ENCODE measurements at places on chromosomes 3 and 15.

DNA sequence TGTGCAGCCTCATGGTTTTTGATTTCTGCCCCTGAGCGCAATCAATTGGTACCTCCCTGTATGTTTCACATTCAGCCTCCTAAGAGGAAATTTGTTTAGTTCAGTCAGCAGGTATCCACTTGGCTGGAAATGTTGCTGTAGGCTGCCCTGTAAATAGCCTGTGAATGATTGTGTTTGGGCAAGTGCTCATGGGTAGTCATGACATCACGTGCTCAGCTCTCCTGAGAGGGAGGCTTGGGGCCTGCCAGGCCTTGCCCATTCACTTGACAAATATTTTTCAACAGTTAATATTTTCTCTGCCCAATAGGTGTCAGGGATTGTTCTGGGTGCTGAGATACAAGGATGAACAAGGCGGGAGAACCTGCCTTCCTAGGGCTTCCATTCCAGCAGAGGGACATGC is 13.3 kb downstream of the HRH1 start:
- no peak for DNase-seq

DNA sequence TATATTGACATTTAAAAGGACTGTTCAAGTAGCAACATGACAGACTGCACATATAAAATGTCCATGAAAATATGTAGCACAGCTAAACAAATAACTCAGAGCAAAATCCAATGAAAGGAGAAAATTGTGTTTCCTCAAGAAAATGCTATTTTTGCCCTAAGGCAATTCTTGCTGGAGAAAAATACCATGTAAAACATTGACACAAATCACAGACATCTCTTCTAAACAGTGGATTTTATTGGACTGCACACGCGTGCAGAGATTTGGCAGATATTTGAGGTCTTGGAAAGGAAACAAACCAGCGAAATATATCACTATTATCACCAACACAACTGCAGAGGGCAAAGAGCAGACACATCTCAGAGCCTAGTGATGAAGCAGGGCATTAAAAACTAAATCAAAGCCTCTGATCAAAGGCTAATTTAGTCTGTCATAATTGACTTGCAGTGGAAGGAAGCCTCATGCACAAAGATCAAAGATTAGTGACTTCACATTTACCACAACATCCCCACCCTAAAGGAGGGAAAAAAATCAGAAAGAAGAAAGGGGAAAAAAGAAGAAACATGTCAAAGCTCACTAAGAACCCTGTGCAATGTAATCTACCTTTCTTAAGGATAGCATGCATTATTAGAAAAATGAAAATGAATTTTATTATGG is 52.4 kb downstream of the CHL1 start:
- DNase-seq: no peak

DNA sequence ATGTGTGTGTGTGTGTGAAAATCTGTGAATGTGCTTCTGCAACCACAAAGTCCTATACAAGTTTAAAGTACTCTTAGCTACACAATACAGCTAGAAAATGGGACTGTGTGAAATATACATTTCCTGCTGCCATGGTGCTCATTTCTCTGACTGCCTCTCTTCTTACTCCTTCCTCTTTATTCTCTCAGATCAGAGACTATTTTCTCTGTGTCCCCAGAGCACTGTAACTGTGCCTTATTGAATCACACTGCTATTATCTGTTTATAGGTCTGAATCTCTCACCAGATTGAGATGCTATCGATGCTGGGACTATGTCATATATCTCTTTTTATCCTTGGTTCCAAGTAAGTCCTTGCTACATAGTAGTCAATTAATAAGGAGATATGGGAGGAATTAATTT is 217.9 kb upstream of the SLCO3A1 start:
- DNase-seq: no peak

- no peak for DNase-seq
These were observed 290.1 kb upstream of the CNTN4 start for GRCh38 chr3:1808590-1808989.

DNA sequence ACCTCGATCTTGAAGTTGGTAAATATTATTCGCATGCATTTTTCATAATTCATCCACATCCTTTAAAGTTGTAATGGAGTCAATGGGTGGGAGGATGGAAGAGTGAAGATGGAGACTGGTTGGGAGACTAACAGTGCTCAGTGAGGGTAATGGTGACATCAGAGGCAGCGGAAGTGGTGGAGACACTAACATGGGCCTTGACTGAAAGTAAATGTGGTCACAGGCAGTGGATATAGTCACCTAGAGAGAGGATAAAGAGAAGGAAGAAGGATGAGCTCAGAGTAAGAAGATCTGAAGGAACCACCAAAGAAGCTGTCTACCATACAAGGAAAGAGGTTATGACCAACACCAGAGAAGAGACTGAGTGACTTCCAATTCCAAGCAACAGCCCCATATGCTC is 281.6 kb upstream of the STT3B start:
- DNase-seq: no peak

GRCh38 chr3:157201648-157202278 is 41.8 kb upstream of the CCNL1 start:
- peak; percentile 40 for DNase-seq

DNA sequence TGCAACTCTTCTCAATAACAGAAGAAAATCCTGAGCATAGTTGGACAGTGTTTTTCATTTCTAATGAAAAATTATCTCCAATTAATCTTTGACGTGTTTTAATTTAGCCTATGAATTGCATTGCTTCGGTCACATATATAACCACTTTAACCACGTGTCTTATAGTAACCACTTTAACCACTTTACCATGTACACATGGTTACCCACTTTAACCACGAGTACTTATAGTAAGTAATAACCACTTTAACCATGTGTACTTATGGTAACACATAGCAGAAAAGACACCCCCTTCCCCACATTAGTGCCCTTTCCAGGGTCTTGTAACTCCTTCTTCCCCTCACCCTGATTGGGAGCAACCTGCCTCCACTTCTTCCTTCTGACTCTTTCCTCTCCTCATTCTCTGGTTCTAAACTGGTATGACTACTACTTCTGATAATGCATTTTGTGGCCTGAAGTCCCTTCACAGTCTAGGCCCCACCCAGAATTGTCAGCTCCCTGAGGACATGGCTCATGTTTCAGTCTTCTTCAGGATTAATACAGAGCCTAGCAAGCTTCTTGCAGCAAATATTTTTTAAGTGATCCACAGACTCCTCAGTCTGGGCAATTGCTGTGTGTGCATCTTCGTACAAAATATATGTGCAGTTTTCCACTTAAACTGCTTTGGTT is 25.0 kb downstream of the SLC7A14 start:
- DNase-seq: no peak

DNA sequence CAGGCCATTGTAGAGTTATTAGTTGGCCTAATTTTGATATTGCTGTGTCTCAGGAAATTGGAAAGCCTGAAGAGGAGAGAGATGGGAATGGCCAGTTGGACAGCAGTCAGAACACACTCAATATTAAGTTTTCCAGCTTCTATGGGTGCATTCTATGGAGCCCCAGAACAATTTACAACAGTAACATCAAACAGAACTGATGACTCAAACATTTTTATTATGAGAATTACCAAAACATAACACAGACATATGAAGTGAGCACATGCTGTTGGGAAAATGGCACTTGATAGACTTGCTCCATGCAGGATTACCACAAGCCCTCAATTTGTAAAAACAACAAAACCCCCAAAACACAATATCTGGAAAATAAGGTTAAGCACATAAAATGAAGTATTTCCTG is 104.3 kb downstream of the GADL1 start:
- no peak for DNase-seq

GRCh38 chr3:6492306-6492705 is 368.6 kb upstream of the GRM7 start:
- DNase-seq: no peak

DNA sequence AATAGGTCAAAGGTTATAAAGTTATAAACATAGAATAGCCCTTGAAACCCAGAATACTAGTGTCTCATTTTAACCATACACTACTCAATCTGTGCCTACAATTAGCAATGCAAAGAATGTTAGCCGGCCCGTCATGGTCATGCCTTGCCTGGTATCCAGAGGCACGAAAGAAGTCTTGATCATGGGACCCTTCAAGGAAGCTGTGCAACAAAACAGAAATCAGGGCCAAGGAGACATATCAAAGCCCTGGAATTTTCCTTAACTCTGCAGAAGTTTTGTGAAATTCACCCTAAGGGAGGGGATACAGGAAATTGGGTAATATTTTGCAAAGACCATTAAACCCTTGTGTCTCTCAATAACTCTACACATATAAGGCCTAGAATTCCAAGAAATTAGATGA is 482.4 kb downstream of the ROBO1 start:
- no peak for DNase-seq

DNA sequence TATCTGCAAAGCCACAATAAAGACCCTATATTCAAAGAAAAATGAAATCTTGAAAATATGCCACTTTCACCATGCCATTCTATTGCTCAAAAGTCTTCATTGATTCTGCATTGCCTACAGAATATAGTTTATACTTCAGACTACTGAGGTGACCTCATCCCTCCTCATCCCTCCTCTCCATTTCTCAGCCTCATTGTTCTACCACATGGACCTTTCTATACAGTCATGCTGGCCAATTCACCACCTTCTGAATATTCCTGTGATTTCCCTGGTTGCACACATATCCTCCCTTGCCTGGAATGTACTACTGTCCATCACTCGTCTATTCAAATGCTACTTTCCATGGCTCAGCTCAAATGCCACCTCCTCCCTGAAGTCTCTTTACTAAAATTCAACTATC is 3.5 kb upstream of the COL8A1 start:
- peak; percentile 43 for DNase-seq

- no peak for DNase-seq
These were observed 40.0 kb downstream of the LINGO1 start for GRCh38 chr15:77592758-77593157.

DNA sequence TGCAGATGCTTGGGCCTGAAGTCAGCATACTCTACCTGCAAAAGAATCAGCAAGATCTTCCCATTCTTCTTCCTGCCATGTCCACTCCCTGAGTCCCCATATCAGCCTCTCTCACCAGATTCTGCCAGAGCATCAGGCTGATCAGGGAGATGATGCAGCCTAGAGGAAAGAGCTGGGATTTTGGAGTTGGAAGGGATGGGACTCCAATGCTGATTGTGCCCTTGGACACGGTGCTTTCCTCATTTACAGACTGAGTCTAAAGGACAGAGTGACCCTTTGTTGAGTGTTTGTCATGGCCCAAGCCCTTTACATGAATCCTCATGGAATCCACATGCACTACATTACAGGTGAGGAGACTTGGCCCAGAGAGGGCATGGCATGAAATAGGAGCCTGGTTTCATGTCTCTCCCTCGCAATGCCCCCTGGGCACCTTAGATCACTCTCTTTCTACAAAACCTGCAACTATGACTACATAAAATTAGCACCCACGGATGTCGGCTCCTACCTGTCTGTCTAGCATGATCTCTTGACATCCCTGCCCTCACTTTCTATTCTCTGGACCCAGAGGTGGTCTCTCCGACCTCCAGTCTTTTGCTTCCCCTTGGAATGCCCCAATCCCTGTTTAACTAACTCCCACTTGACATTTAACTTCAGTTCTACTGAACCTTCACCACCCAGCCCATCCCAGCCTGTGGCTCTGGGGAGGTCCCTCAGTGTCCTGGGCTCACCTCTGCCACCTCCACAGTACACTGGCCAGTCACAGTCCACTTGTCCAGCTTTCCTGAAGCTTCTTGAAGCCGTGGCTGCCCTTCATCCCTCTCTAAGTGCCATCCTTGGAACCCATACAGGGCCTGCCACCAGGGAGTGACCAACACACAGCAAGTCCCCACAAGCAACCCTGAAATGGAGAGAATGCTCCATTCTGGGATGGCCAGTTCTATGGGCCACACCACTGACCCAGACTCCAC is 173.5 kb downstream of the ABHD5 start:
- DNase-seq: no peak

- DNase-seq: peak; percentile 73
These were observed 79.6 kb downstream of the NFKBIZ start for GRCh38 chr3:101928890-101929289.

GRCh38 chr3:2822611-2823010 is 287.6 kb downstream of the IL5RA start:
- DNase-seq: no peak

GRCh38 chr3:67712259-67712658 is 57.8 kb upstream of the SUCLG2 start:
- no peak for DNase-seq

DNA sequence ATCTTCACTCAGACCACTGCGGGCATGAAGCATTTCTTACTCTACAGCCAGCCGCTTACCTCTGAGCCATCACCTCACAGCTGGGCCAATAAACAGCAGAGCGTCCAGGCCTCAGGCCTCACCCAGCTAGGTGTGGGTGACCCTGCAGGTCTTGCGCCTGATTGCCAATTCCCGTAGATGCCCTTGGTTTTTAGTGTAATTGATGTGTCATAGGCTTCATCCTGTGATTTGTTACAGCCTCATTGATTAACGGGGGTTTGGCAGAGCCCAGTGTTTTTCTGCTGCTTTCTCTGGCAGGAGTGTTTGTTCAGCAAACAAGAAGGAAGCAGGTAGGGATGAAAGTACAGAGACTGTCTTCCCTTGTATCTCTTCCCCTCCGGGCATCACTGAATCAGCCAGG is 49.6 kb upstream of the BNIP2 start:
- no peak for DNase-seq

- no peak for DNase-seq
These were observed 78.9 kb downstream of the CPN2 start for GRCh38 chr3:194272221-194272620.

GRCh38 chr3:41574900-41575299 is 375.6 kb downstream of the CTNNB1 start:
- no peak for DNase-seq

DNA sequence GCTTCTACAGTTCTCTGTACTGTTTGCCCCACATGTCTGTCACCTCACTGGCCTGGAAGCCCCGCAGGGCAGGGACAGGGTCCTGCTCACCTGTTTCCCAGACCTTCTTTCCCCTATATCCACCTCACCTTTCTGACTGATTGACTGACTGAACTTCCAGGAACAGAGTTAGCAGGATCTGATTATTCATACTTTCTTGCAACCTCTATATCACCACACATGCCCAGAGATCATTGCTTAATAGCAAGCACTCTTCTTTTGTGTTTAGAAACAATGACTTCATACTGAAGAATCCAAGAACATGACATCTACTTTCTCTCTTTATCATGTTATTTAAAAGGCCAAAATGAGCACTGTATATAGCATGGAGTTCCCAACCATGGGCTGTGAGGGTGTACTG is 18.0 kb upstream of the CLEC3B start:
- peak; percentile 79 for DNase-seq

- no peak for DNase-seq
These were observed 89.3 kb downstream of the NR2E3 start for GRCh38 chr15:71899674-71900073.

GRCh38 chr15:95884276-95884675 is 446.2 kb upstream of the NR2F2 start:
- DNase-seq: no peak

- DNase-seq: no peak
These were observed 28.8 kb downstream of the HOMER2 start for GRCh38 chr15:82923744-82924143.

Measured in IMR-90 (cell line).